IMR-90 (cell line): ENCODE measurements at places on chromosomes 4 and X. TPM values are rescaled to one million over a fixed set of nuclear protein-coding genes. Genes with fewer than 3 reads are reported as not detected.

GRCh38 chr4:7506119-7506518 is 71.4 kb upstream of the PSAPL1 start:
- no peak for DNase-seq

Gene F8A1
- 0.54 and 1.1 TPM in 2 replicates for total RNA-seq

Gene GPR34
- not detected in 2 replicates for total RNA-seq

GRCh38 chr4:152972821-152973628 is 36.9 kb downstream of the FHDC1 start:
- DNase-seq: peak; percentile 92

GRCh38 chr4:64584981-64585557 is 175.8 kb upstream of the TECRL start:
- DNase-seq: peak; percentile 6

DNA sequence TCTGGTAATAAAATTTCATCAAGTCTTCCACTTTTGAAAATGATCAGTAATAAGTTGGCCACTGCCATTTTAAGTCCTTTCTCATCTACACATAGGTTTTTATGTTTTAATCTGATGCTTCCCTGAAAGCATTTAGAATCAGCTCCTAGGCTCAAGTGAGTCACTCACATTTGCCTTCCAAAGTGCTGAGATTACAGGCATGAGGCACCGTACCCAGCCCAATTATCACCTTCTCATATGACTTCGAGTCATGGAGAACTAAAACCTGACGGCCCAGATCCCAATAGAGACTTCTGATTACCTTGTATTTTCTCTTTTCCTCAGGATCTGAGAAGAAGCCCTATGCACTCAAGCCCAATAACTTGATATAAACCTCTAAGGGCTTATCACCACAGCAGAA is 140.8 kb downstream of the OPHN1 start:
- peak; percentile 29 for DNase-seq

Gene TMSB15C
- 2.0 and 5.8 TPM in 2 replicates for total RNA-seq

Gene MBNL3
- 1.1 TPM in 2 replicates for total RNA-seq

- no peak for DNase-seq
These were observed 47.8 kb upstream of the CAMK2D start for GRCh38 chr4:113809311-113809710.

DNA sequence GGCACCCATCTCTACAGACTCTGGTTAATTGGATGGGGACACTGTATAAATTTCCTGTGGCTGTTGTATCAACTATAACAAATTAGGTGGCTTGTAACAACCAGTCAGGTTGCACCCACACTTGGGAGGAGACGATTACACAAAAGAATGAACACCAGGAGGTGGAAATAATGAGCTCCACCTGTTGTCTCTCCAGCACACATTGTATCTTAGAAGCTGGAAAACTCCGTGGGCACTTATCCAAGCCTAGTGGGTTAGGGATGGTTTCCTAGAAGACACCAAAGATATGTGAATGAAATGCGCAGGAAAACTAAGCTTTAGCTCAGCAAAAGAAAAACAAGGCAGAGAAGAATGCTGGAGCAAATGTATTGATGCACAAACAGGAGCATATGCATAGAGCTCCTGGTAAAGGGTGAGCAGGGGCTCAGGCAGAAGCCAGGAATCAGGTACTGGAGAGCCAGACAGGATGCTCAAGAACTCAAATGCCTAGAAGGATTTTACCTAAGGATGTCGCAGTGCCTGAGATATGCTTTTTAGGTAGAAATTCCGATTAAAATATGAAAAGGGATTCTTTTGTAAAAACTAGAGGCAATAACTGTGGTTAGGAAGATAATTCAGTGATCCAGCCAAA is 111.7 kb downstream of the GALNTL6 start:
- no peak for DNase-seq

GRCh38 chr4:90842960-90843359 is 715.8 kb downstream of the CCSER1 start:
- DNase-seq: no peak

GRCh38 chr4:103895876-103896465 is 176.2 kb upstream of the TACR3 start:
- DNase-seq: no peak

GRCh38 chr4:24604558-24605214 is 20.3 kb upstream of the DHX15 start:
- DNase-seq: no peak

DNA sequence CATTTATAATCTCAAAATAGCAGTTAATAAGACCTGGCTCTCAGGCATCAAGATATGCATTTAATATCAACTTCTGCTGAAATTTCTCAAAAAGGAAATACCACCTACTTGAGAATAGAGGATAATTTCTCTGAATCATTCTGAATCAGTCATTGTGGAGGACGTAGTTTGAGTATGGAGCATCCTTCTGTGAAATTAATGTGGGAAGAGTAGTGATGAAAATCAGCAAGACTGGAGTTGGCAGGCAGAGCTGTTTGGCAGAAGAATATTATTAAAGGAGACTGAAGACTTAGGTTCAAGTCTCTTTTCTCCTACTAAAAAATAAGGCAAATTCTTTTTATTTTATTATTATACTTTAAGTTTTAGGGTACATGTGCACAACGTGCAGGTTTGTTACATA is 325.6 kb upstream of the ATOH1 start:
- peak; percentile 18 for DNase-seq

GRCh38 chr4:104869831-104870230 is 276.8 kb upstream of the TET2 start:
- no peak for DNase-seq

Gene SLC49A3
- under 0.01 TPM in 2 replicates for total RNA-seq

GRCh38 chrX:5683996-5684395 is 544.7 kb downstream of the NLGN4X start:
- DNase-seq: no peak

GRCh38 chrX:147737690-147738089 is 174.0 kb upstream of the FMR1 start:
- no peak for DNase-seq

DNA sequence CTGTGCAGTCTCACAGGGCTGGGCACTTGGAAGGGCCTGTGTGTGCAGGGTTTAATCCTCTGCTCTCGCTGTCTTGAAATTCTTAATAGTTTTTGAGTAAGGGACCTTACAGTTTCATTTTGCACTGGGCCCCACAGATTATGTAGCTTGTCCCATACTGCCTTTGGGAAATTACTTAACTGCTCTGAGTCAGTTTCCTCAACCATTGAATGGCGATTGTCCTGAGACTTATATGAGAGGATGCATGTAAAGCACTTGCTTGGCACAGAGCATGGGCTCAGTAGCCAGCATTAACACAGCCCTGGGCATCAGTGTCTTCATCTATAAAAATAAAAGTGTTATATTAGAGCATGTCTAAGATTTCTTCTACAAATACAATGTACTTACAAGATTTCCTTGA is 55.8 kb downstream of the CLCN5 start:
- no peak for DNase-seq

Gene RNF150
- total RNA-seq: 10.6 and 18.1 TPM in 2 replicates

DNA sequence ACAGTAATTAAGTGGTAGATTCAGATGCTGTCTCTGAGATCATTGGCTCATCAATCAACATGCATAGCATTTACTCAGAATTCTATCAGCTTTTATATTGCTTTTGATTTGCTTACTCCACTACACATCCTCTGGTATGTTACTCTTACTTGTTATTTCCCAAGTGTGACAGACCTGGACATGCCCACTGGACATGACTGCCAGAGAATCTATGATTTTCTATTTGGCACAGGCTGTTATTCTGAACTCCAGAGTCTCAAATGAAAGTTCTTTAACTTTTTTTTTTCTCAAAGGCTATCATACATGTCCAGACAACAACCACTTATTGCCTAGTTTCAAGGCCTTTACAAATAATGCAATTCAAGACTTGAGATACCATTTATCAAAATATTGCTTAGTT is 116.1 kb upstream of the ARHGAP24 start:
- DNase-seq: no peak

Gene TCEAL7
- total RNA-seq: 6.5 and 16.1 TPM in 2 replicates
